Fibroblast of pulmonary artery (primary cell): ENCODE measurements at places on chromosomes 4 and X.

DNA sequence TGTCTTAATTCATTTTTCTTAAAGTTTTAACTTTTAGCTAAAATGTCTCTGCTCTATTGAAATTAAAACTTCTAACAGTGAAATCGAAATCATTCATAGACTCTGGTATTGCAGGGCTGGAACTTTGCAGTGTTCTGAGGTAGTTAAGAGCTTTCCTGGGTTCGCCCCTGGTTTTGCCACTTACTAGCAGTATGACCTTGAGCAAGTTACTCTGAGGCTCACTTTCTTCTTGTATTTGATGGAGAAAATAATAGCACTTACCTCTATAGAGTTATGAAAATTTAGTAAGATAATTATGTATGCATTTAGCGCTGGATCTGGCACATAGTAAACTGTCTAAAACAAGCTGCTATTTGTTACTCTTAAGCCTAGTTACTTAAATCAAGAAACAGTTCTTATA is 1.7 kb downstream of the SLAIN2 start:
- DNase-seq, result no peak

GRCh38 chrX:54950730-54951375 is 30.2 kb downstream of the TRO start:
- DNase-seq, result no peak

- DNase-seq, result no peak
These were observed 4.6 kb downstream of the CCKAR start for GRCh38 chr4:26485684-26486083.

DNA sequence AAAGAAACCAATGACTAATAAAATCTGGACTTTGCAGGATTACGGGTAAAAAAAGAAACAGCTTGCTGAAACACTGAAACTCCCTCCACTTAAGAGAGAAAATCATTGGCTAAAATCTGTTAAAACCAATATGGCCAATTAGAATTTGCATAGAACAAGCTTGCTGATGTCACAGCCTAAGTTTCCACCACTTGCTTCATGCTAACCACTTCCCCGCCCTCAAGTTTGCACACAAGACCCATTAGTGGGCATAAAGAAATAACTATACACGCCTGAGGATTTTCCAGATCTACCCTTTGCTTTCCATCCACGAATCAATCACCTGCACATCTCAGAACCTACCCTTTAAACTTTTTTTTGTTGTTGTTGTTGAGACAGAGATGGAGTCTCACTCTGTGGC is 42.7 kb upstream of the PHEX start:
- no peak for DNase-seq

- no peak for DNase-seq
These were observed 2.0 kb upstream of the TEC start for GRCh38 chr4:48271626-48272025.

DNA sequence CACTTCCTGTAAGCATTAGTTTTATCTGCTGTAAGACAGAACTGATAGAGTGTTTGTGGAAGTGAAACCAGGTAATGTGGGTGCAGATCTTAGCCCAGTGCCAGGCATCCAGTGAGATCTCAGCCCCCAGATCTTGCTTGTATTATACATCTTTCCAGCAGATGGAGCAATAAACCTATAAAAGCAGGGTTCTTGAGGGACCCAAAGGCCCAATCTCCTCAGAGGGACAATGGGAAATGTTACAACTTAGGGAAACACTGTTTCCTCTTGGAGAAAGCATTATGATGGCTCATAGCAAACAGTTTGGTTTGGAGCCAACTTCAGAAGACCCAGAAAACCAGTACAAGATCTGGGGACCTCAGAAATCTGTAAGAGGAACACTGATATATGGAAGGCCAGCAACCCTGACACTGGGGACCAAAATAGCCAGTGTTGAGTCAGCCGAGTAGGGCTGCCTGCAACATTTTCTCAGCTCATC is 206.3 kb downstream of the SLC7A11 start:
- DNase-seq, result peak; percentile 86

GRCh38 chrX:106331606-106332005 is 163.5 kb downstream of the PWWP3B start:
- DNase-seq, result no peak

- no peak for DNase-seq
These were observed 50.0 kb downstream of the CCNI start for GRCh38 chr4:77025643-77026321.

GRCh38 chrX:20857746-20858145 is 516.5 kb upstream of the CNKSR2 start:
- DNase-seq, result peak; percentile 87

- DNase-seq, result peak; percentile 88
These were observed 41.0 kb upstream of the PDLIM5 start for GRCh38 chr4:94410678-94411206.

DNA sequence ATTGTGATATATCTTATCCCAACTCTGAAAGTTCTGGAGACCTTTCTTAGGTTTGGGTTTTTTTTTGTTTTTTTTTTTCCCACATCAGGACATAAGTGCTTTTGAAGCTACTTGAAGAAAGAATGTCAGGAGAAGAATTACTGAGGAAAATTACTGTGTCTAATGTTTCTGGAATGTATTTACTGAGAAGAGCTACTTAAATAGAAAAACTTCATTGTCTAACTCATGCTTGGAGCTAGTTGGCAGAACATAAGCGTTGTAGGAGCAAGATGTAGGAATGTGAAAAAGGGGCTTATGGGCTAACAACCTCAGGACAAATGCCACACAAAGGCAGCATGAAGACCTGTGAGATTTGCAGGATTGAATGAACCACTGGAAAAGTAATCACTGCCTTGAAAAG is 166.6 kb upstream of the GLRA2 start:
- DNase-seq, result peak; percentile 0
